Activated CD4-positive, alpha-beta T cell treated with anti-CD3 and anti-CD28 coated beads, Interleukin-2, amount 10 ng/mL, durations not matched to agents 7 days and 5 days (primary cell): ENCODE measurements at places on chromosomes 13 and 19. TPM values are rescaled to one million over a fixed set of nuclear protein-coding genes. Genes with fewer than 3 reads are reported as not detected.

GRCh38 chr13:97189928-97190327, 32.2 kb upstream of the MBNL2 start:
- DNase-seq: no peak
- no peak overlapping the region for H3K4me3 ChIP-seq
- peaks cover 7% of the 10 kb centered on the region for H3K4me1 ChIP-seq
- H3K27ac ChIP-seq: no peak overlapping the region

GRCh38 chr13:46951516-46951915, 54.7 kb upstream of the HTR2A start:
- peaks cover 5% of the 10 kb centered on the region for H3K27me3 ChIP-seq
- no peaks in the 10 kb centered on the region for H3K36me3 ChIP-seq
- no peak overlapping the region for H3K4me3 ChIP-seq
- H3K4me1 ChIP-seq: no peaks in the 10 kb centered on the region
- DNase-seq: no peak

- peak within 1 kb of the TSS; percentile 75 for H3K27ac ChIP-seq
- peaks cover 55% of the 10 kb centered on the region for H3K4me1 ChIP-seq
- H3K36me3 ChIP-seq: peaks cover 7% of the 10 kb centered on the region
- peak within 1 kb of the TSS; percentile 82 for H3K4me3 ChIP-seq
- no peaks in the 10 kb centered on the region for H3K27me3 ChIP-seq
Measured at GRCh38 chr19:38319421-38320258, at the start of gene KCNK6. Gene KCNK6, plus strand, starts transcription at chr19:38319845. Its CDS starts 106 bp downstream, at chr19:38319951.

- H3K4me1 ChIP-seq: no peaks in the 10 kb centered on the region
- H3K27ac ChIP-seq: no peak overlapping the region
- H3K4me3 ChIP-seq: no peak overlapping the region
- DNase-seq: no peak
Measured at GRCh38 chr19:19502808-19503602, 12.3 kb downstream of the TSSK6 start.

DNA sequence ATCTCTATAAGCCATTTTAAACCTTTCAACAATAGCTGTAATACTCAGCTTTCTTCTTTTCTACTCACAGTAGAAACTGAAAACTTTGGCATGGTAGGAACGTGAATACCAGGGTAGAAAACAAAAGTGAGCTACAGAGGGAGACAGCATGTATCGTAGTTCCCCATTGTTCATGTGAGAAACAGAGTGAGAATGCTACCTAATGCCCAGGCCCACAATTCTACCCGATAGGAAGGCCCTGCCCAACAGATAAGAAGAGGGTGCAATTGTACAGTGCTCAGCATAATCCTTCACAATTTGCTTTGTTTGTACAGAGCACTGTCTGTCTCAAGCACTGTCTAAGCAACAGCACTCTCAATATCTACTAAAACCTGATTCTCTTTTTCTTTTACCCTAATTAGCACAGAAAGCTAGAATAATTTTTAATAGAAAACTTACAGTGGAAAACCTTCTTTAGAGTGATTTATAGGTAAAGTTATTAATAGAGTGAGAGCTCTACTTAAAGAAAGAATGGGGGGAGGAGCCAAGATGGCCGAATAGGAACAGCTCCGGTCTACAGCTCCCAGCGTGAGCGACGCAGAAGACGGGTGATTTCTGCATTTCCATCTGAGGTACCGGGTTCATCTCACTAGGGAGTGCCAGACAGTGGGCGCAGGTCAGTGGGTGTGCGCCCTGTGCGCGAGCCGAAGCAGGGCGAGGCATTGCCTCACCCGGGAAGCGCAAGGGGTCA, 322.3 kb downstream of the EFNB2 start:
- no peak for DNase-seq
- H3K4me3 ChIP-seq: no peak overlapping the region
- H3K27ac ChIP-seq: no peak overlapping the region
- H3K4me1 ChIP-seq: no peaks in the 10 kb centered on the region
- H3K36me3 ChIP-seq: no peaks in the 10 kb centered on the region

- H3K27me3 ChIP-seq: no peaks in the 10 kb centered on the region
- H3K4me3 ChIP-seq: no peak overlapping the region
- peaks cover 12% of the 10 kb centered on the region for H3K36me3 ChIP-seq
- no peak overlapping the region for H3K27ac ChIP-seq
- H3K4me1 ChIP-seq: peaks cover 17% of the 10 kb centered on the region
Measured at GRCh38 chr13:42148538-42148937, 100.1 kb downstream of the DGKH start.

GRCh38 chr13:24112791-24113190, 47.7 kb upstream of the SPATA13 start:
- no peak for DNase-seq
- no peaks in the 10 kb centered on the region for H3K4me1 ChIP-seq
- no peak overlapping the region for H3K4me3 ChIP-seq
- H3K36me3 ChIP-seq: no peaks in the 10 kb centered on the region
- peaks cover 20% of the 10 kb centered on the region for H3K27me3 ChIP-seq

DNA sequence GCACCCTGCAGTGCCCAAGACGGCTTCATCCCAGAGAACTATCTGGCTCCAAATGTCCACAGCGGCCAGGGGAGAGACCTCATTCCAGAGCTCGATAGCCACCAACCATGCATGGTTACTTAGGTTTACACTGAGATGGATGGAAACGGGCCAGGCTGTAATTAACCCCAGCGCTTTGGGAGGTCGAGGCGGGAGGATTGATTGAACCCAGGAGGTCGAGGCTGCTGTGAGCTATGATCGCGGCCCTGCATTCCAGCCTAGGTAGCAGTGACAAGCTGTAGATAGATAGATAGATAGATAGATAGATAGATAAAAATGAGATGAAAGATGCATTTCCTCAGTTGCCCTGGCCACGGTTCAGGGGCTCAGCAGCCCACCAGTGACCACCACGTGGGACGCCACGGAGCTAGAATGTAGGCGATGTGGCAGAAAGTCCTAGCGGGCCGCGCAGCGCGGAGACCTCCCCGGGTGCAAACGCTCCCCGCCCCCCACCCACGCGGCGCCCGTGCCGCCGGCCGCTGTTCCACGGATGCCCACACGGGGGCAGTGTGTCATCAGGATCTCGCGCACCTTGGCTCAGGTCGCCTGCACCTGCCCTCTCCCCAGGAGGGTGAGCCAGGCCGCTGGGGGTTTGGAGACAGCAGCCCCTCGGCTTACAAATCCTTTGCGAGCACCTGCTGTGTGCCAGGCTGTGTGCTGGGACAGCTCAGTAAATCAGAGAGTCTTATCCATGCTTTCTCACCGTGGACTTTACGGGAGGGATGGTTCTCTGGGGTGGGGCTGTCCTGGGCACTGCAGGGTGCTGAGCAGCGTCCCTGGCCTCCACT, 13.5 kb upstream of the TLE5 start:
- no peaks in the 10 kb centered on the region for H3K27me3 ChIP-seq
- H3K36me3 ChIP-seq: no peaks in the 10 kb centered on the region
- peaks cover 8% of the 10 kb centered on the region for H3K4me1 ChIP-seq
- DNase-seq: peak; percentile 75

GRCh38 chr19:6417713-6418561, 6.7 kb downstream of the KHSRP start:
- peaks cover 20% of the 10 kb centered on the region for H3K4me1 ChIP-seq
- H3K27me3 ChIP-seq: no peaks in the 10 kb centered on the region
- H3K4me3 ChIP-seq: no peak overlapping the region
- peaks cover 38% of the 10 kb centered on the region for H3K36me3 ChIP-seq
- no peak for DNase-seq

GRCh38 chr19:8398311-8398771, 8.2 kb downstream of the RAB11B start:
- peaks cover 24% of the 10 kb centered on the region for H3K4me1 ChIP-seq
- H3K4me3 ChIP-seq: no peak overlapping the region
- no peaks in the 10 kb centered on the region for H3K27me3 ChIP-seq
- DNase-seq: no peak

DNA sequence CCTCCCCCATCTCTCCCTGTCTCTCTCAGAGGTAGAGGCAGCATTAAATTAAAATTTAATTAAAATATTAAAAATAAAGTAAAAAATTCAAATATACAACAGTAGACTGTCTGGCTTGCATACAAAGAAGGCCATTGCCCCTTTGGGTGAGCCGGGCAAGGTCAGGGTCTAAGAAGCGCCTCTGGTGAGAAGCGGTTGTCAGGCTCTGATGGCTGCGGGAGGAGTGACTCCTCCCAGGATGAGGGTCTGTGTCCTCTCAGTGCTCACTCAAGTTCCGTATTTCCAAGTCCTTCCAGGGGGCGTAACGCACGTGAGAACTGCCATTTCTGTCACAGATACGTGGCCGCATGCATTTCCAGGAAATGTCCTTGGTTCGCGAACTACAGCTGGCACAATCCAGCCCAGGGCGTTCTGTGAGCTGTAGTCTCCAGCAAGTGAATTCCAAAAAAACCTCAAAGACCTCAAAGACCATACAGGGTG, 737 bp upstream of the ZNF181 start:
- peaks cover 2% of the 10 kb centered on the region for H3K27me3 ChIP-seq
- peak overlapping the region; percentile 94 for H3K27ac ChIP-seq
- DNase-seq: no peak
- H3K4me3 ChIP-seq: peak overlapping the region; percentile 82
- peaks cover 26% of the 10 kb centered on the region for H3K36me3 ChIP-seq

DNA sequence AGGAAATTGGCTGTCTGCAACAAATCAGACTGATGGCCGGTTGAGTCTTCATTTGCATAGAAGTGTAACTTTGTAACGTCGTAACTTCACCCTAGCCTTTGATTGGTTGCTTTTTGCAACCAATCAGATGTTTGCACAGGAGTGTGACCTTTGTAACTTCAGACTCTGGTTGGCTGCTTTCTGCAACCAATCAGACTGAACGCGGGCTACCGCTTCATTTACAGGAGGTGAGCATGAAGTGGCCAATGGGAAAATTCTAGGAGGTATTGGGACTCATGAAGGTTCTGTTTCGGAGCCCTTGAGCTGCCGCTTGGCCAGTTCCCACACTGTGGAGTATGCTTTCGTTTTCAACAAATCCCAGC, 441 bp upstream of the ZNF559 start:
- peaks cover 33% of the 10 kb centered on the region for H3K4me1 ChIP-seq
- peaks cover 49% of the 10 kb centered on the region for H3K36me3 ChIP-seq
- DNase-seq: peak; percentile 61
- H3K4me3 ChIP-seq: peak overlapping the region; percentile 85
- H3K27ac ChIP-seq: peak overlapping the region; percentile 94

DNA sequence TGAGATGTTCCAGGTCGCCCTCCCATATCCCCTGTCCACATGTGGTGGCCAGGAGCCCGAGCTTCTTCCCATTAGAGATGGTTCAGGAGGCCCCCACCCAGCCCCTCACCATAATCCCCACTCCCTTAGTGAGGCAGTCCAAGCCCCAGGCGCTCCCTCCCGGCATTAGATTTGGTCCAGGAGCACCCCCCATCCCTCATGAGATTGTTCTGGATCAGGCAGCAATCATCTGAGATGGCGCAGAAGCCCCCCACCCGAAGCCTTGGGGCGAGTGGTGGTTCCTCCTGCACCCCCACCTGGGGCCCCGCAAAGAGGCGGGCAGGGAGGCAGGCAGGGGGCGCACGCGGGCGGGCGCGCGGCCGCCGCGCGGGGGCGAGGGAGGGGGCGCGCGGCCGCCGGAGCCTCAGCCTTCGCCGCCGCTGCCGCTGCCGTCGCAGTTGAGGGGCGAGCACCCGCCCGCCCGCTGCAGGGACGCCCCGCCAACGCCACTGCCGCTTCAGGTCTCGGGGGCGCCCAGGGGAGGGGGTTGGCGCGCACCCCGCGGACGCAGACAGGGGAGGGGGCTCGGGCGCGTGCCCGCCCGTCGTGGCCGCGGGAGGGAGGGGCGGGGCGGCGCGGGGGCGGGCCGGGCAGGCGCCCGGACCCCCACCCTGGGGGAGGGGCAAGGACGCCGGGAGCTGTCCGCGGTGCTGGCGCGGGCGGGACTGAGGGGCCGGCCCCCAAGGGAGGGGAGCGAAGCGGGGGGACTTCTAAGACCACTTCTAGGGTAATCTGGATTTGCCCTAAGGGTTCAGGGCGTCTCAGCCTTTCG, 46.4 kb upstream of the SHKBP1 start:
- H3K36me3 ChIP-seq: no peaks in the 10 kb centered on the region
- DNase-seq: peak; percentile 29
- no peak overlapping the region for H3K27ac ChIP-seq

DNA sequence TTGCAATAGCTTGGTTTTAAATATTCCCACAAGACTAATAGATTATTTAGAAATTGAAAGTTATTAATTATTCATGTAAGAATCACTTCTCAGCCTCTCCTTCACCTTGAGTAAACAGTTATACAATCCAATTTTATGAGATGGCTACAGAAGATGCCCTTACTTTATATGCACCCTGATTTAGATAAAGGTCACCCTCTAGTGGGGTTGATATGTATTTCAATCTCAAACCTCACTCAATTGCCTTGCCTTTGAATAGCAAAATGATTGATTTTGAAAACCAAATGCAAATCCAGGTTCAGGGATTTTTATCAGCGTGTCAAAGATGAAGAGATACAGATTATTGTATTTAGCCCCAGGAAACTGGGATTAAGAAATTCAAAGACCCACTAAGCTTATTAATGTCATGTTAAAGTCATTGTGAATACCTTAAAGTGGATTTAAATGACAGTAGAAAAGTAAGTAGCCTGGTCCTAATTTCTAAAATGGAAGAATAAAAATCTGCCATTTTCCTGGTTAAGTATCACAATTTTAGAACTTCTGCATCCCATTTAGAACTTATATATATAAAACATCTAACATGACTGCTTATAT, 305.1 kb downstream of the ITGBL1 start:
- DNase-seq: no peak
- no peak overlapping the region for H3K4me3 ChIP-seq
- no peaks in the 10 kb centered on the region for H3K4me1 ChIP-seq
- peaks cover 8% of the 10 kb centered on the region for H3K27me3 ChIP-seq
- no peak overlapping the region for H3K27ac ChIP-seq

DNA sequence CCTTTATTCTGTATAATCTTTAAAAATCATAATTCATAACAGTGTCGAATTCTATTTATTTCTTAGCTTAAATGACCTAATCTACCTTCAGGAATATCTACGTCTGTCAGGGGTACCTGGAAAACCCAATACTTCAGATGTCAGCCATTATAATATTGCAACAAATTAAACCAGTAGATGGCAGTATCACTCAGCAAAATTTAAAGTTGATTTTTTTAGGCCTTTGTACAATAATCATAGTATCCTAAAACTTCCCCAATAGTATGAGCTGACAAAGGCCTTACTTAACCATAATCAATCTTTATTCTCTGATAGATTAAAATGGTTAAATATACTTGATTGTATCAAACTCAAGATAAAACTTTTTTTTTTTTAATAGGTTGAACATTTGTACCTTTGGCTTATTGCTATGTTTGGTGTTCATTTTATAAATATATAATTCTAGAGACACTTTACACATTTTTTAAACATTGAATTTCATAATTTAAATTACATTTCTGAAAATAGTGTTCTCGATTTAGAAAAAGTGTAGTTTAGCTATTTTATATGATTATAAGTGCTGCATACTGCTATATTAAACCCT, 830.2 kb upstream of the SPRY2 start:
- no peaks in the 10 kb centered on the region for H3K27me3 ChIP-seq
- no peaks in the 10 kb centered on the region for H3K36me3 ChIP-seq
- no peak overlapping the region for H3K27ac ChIP-seq

- H3K27ac ChIP-seq: no peak overlapping the region
- H3K36me3 ChIP-seq: no peaks in the 10 kb centered on the region
- no peaks in the 10 kb centered on the region for H3K27me3 ChIP-seq
- no peak overlapping the region for H3K4me3 ChIP-seq
Measured at GRCh38 chr13:87923753-87924152, 252.6 kb downstream of the SLITRK5 start.

- no peak overlapping the region for H3K4me3 ChIP-seq
- H3K27me3 ChIP-seq: no peaks in the 10 kb centered on the region
- H3K27ac ChIP-seq: no peak overlapping the region
- no peaks in the 10 kb centered on the region for H3K4me1 ChIP-seq
Measured at GRCh38 chr13:36382030-36382429, 35.8 kb upstream of the SPART start.

The GNG8 gene
- total RNA-seq: not detected

The REX1BD gene
- 85.2 TPM for total RNA-seq

The KLF2 gene
- 253 TPM for total RNA-seq

The CACNA1A gene
- 1.3 TPM for total RNA-seq

The PLA2G4C gene
- total RNA-seq: 5.3 TPM

The BEST2 gene
- total RNA-seq: not detected

The OVOL3 gene
- not detected for total RNA-seq

The KCTD15 gene
- 1.6 TPM for total RNA-seq
